ENCODE measurements at places on chromosomes 1 and 21.
A peak's percentile ranks its signal among the peaks of the same experiment; 100 is the strongest.

- peaks cover 7% of the 10 kb centered on the region for H3K27me3 ChIP-seq
- no peak overlapping the region for H3K4me3 ChIP-seq
- H3K27ac ChIP-seq, result no peak overlapping the region
- no peaks in the 10 kb centered on the region for H3K36me3 ChIP-seq
- DNase-seq, result no peak
- H3K4me1 ChIP-seq, result peaks cover 10% of the 10 kb centered on the region
Measured at GRCh38 chr1:116628448-116628847, 39.1 kb downstream of the IGSF3 start.

GRCh38 chr1:44881011-44881632 lies 38.1 kb upstream of the PTCH2 start:
- H3K4me1 ChIP-seq, result no peaks in the 10 kb centered on the region
- no peak overlapping the region for H3K4me3 ChIP-seq
- no peak for DNase-seq

GRCh38 chr21:16536140-16536539 lies 806.4 kb downstream of the USP25 start:
- H3K27ac ChIP-seq, result no peak overlapping the region
- no peak overlapping the region for H3K4me3 ChIP-seq
- H3K36me3 ChIP-seq, result no peaks in the 10 kb centered on the region
- no peaks in the 10 kb centered on the region for H3K4me1 ChIP-seq
- no peaks in the 10 kb centered on the region for H3K27me3 ChIP-seq

DNA sequence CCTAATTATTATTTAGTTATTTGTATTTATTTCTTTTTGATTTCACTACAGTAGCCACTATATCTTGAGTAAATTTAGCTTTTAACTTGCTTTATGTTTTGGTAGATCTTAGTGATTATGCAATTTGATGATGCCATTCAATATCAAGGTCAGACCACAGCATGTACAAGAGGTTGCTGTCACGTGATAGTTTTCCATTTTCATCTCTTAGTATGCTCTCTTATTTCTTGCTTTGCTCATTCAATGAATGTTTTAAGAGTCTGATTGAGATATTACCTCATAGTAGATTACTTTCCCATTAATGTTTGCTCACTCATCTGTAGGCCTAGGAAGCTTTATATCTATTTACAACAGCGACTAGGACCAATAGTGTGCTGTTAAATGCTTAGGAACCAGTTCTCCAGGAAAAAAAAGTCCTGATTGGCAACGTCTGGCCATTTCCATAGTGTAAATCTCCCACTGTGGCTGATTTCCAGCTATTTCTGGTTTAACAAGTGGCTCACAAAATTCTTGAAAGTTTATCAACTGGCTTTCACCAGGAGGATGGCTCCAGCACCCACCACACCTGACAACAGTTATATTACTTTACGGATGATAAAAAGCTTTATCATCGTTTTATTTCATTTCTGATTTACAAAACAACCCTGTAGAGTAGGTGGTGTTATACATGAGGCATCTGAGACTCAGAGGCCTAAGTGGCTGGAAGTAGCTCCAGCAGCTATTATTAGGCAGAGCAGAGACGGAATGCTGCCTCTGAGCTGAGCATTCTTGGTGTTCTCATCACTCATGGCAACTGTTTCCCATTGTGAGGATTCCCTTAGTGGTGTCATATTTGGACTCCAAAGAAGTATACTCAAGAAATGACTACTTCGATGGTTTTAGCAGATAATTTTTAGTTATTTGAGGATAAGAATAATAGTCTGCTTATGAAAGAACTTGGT lies 235.2 kb downstream of the DISC1 start:
- H3K36me3 ChIP-seq, result no peaks in the 10 kb centered on the region
- H3K27me3 ChIP-seq, result no peaks in the 10 kb centered on the region
- H3K4me1 ChIP-seq, result peaks cover 9% of the 10 kb centered on the region
- H3K4me3 ChIP-seq, result no peak overlapping the region
- no peak overlapping the region for H3K27ac ChIP-seq

- DNase-seq, result no peak
- H3K4me3 ChIP-seq, result peak overlapping the region; percentile 94
- no peak overlapping the region for H3K27ac ChIP-seq
- no peaks in the 10 kb centered on the region for H3K27me3 ChIP-seq
- peaks cover 49% of the 10 kb centered on the region for H3K4me1 ChIP-seq
Measured at GRCh38 chr1:77283701-77284425, 2.0 kb downstream of the AK5 start.

- no peak overlapping the region for H3K4me3 ChIP-seq
- DNase-seq, result no peak
- no peaks in the 10 kb centered on the region for H3K36me3 ChIP-seq
- H3K4me1 ChIP-seq, result no peaks in the 10 kb centered on the region
Measured at GRCh38 chr1:204041232-204041767, 31.6 kb upstream of the SOX13 start.

DNA sequence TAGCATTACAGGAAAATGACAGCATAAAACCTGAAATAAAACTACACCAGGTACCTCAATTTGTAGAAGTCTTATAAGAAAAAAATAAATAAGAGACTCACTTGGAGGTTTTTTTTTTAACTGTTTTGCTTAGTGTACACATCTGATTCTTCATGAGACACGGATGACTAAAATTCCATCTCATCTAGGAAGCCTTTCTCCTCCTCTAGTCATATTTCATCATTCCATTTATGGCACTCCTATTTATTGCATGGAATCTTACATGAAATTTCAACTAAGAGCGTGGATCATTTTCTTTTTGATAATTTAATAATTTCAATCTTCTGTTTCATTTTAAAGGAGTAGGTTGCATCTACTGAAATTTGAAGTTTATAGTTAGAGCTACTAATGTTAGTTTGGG lies 1.6 kb upstream of the PTGS2 start:
- H3K27me3 ChIP-seq, result peaks cover 26% of the 10 kb centered on the region
- H3K27ac ChIP-seq, result no peak overlapping the region
- no peak for DNase-seq
- H3K4me3 ChIP-seq, result no peak overlapping the region

DNA sequence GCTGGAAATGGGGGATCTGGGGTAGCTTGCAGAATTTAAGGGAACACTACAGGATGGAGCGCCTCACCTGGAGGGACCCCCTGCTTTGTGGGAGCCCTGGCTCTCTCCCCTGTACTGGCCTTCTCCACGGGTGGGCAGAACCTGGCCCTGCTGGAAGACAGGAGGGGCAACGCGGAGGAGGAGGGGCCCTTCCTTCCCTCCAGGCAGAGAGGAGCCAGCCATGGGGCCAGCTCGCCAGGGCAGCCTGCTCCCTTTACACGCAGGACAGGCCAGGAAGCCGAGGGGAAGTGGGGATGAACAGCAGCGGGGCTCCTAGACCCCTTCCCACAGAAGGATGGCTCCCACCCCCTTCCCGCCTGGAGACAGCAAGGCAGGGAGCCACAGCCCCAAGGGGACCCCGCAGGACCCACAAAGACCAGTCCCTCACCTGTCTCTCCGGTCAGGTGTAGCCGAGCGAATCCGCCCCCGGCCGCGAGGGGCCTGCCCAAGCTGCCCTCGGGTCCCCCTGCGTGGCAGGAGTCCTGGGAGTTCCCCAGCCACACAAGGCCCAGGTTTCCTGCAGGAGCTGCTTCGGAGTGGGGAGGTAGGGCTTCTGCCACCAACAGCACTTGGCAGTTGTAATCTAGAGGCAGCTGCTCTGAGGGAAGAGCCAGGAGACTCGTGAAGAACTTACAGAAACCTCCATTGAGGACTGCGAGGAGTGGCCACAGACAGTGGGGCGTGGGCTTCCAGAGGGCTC lies 1.6 kb upstream of the SLC19A1 start:
- no peaks in the 10 kb centered on the region for H3K36me3 ChIP-seq
- peaks cover 16% of the 10 kb centered on the region for H3K4me1 ChIP-seq
- H3K27ac ChIP-seq, result peak overlapping the region; percentile 18
- no peak overlapping the region for H3K4me3 ChIP-seq
- no peaks in the 10 kb centered on the region for H3K27me3 ChIP-seq

DNA sequence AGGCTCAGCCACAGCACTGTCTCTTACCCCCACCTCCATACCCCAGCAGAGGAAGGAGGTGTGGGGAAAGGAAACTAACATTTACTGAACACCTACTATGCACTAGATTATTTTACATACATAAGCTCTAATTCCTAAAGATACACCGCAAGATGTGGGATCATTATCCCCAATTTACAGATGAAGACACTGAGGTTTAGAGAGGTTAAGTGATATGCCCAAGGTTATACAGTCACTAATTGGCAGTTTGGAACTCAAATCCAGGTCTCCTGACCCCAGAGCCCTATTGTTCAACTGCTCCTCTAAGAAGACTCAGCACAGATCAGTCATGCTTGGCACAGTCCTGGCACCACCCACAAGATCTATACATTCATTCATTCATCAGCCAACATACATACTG lies 3.7 kb upstream of the TENT5B start:
- peaks cover 16% of the 10 kb centered on the region for H3K27me3 ChIP-seq
- DNase-seq, result no peak
- H3K27ac ChIP-seq, result no peak overlapping the region
- H3K36me3 ChIP-seq, result no peaks in the 10 kb centered on the region
- peaks cover 10% of the 10 kb centered on the region for H3K4me1 ChIP-seq

DNA sequence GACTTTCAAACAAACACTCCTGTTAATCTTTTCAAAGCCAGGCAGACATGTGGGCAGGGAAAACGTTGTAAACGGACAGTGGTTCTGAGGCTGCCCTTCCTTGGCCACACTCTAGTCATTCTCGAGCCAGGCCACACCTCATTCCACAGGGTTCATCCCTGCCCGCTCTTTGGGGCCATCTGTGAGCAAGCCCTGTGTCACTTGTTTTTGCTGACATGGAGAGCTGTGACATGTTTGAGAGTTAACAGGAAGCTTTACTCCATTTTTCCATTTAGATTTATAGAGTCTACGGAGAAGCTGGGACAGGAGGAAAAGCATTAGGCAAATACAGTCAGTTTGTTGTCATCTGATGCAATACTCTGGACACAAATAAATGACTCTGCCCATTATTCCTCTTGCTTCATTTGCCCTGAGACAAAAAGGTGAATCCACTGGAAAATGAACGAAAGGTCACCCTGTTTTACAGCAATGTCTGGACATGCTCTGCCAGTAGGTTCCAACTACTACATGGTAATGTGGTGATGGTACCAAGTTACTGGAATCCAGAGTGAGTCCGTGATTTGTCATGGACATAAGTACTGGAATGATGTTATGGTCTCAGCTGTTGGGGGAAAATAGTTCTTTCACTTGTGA lies 126.9 kb downstream of the CLIC6 start:
- H3K36me3 ChIP-seq, result peaks cover 37% of the 10 kb centered on the region
- no peak for DNase-seq
- peak overlapping the region; percentile 36 for H3K27ac ChIP-seq
- H3K27me3 ChIP-seq, result no peaks in the 10 kb centered on the region

- H3K36me3 ChIP-seq, result peaks cover 37% of the 10 kb centered on the region
- H3K27ac ChIP-seq, result no peak overlapping the region
- no peak for DNase-seq
Measured at GRCh38 chr1:6861075-6861724, 75.9 kb downstream of the CAMTA1 start.

DNA sequence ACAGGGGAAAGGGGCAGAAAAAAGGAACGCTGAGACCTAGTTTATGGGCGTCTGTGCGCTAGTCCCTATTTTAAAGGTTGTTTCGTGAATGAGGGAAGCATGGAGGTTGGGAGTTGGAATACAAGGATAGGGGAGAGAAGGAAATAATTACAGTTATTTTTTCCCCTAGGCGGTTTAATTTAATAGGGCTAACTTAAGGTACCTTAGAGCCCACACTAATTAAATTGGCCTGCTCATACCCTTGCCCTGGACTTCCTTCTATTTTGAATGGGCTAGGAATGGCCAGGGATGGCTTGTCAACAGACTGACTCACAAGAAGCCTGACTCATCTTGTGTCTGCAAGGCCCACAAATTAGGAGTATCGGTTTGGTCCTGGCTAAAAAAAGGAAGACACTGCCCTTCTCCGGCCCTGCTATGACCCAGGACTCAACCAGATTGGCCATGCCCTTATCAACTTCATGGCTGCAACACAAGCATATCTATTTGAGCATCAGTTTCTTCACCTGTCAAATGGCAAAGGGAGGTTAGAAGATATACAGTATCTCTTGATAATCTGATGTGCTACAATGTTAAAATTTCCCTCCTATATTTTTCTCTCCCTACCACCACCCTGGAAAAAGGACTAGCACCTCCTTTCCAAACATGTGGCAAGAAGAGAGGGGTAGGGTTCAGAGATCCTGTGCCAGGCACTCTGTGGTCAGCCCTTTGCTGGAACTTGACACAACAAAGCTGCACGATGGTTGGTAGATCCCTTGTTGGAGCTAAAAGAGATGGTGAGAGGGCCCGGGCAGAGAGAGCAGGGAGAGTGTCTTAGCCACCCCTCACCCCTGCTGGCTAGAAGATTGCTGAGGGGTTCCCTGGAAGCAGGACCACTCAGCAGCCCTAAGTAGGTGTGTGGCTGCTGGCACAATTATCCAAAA lies 2.2 kb upstream of the SSBP3 start:
- DNase-seq, result no peak
- peaks cover 37% of the 10 kb centered on the region for H3K4me1 ChIP-seq
- no peaks in the 10 kb centered on the region for H3K27me3 ChIP-seq
- peak overlapping the region; percentile 93 for H3K27ac ChIP-seq
- peak overlapping the region; percentile 92 for H3K4me3 ChIP-seq

DNA sequence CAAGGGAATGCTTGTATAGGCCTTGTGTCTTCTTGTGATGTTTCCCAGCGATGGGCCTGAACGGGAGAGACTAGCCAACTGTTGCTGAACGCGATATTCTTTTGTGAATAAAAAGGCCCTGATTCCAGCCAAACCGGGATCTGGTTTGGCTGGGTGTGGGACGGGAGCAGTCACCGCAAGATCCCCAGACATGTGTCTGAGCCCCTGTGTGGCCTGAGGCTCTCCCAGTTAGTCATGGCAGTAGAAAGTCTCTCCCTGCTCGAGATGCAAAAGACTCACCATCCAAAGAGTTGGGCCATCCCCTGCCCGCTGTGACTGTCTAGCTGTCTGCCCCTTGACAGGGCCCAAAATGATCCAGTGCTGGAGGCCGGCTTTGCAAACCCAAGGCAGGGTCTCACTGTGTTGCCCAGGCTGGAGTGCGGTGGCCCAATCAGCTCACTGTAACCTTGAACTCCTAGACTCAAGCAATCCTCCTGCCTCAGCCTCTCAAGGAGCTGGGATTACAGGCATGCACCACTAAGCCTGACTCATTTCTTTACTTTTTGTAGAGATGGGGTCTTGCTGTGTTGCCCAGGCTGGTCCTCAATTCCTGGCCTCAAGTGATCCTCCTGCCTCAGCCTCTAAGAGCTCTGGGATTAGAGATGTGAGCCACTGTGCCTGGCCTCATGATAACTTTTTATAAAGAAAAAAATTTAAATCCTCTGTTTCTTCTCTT lies 56.4 kb downstream of the KIF26B start:
- H3K27ac ChIP-seq, result no peak overlapping the region
- no peaks in the 10 kb centered on the region for H3K4me1 ChIP-seq
- no peak overlapping the region for H3K4me3 ChIP-seq
- peaks cover 8% of the 10 kb centered on the region for H3K27me3 ChIP-seq

DNA sequence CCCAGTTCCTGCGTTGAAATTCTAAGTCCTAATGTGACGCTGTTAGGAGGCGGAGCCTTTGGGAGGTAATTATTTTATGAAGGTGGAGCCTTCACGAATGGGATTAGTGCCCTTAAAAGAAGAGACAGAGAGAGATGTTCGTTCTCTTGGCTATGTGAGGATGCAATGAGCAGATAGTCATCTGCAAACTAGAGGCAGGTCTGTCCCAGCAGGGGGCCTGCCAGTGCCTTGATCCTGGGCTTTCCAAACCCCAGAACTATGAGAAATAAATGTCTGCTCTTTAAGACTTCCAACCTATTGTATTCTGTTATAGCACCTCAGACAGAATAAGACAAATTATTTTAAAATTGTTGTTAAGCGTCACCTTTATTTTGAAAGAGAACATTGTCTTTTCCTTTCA lies 123.1 kb upstream of the KCNJ6 start:
- H3K27me3 ChIP-seq, result peaks cover 5% of the 10 kb centered on the region
- H3K27ac ChIP-seq, result no peak overlapping the region
- no peak for DNase-seq
- no peaks in the 10 kb centered on the region for H3K36me3 ChIP-seq
- H3K4me1 ChIP-seq, result no peaks in the 10 kb centered on the region
- no peak overlapping the region for H3K4me3 ChIP-seq
